ENCODE measurements at places on chromosomes 13 and 19.
A peak's percentile ranks its signal among the peaks of the same experiment; 100 is the strongest.

- DNase-seq = no peak
Observed at GRCh38 chr13:73290844-73291243, 232.0 kb downstream of the KLF5 start.

DNA sequence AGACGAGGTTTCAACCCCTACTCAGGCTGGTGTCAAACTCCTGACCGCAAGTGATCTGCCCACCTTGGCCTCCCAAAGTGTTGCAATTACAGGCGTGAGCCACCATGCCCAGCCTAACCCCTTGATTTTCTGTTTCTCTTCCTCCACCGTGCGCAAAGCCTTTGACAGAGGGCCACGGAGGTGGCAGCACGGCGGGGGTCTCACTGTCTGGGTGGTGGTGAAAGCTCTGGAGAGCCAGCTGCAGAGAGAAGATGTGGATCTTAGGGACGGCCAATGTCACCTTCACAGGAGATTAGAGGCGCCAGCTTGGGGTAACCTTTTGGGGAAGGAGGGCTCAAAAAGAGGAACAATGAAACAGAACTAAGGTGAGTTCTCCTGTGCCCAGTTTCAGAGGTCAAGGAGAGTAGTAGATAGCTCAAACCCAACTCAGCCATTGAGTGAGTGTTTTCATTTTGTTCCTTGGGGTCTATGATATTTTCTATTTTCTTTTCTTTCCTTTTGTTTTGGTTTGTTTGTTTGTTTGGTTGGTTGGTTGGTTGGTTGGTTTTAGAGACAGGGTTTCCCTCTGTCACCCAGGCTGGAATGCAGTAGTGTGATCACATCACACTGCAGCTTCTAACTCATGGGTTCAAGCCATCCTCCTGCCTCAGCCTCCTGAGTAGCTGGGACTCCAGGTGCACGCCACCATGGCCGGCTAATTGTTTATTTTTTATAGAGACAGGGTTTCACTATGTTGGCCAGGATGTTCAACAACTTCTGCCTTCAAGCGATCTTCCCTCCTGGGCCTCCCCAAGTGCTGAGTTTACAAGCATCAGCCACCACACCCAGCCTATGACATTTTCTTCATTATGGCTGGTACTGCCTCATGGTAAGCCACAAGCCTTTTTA, 37.7 kb downstream of the GPR42 start:
- no peak for DNase-seq

DNA sequence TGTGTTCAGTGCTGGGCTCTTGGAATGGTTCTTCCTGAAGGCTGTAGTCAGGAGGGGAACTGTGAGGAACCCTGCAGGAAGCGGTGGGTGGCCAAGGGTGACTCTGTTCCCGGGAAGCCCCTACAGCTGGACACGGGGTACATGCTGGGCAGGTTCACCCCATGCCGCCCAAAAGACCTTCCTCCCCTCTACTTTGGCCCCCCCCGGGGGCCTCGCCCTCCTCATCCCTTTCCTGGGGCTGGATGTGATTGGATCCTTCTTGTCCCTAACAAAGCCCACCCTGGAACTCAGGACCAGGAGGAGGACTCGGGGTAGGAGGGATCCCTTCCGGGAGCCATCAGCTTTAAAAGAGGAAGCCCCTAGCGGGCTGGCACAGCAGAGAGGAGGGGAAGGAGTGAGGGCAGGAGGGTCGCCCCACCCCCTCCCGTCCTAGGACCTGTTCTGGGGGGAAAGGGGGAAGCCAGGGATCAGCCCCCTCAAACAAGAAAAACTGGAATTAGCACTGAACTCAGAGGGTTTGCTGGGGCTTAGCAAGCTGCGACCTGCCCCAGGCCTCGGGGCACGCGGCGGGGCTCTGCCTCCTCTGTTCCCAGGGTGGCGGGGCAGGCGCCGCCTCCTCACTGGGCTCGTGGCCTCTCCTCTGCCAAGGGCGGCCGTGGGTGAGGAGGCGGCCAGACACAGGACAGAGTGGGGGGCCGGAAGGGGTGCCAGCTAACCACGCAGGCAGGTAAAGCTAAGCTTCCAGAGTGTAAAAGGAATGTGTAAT, 4.0 kb downstream of the CEBPA start:
- DNase-seq = no peak

GRCh38 chr19:510606-511100, 3.4 kb downstream of the TPGS1 start:
- DNase-seq = peak; percentile 96

DNA sequence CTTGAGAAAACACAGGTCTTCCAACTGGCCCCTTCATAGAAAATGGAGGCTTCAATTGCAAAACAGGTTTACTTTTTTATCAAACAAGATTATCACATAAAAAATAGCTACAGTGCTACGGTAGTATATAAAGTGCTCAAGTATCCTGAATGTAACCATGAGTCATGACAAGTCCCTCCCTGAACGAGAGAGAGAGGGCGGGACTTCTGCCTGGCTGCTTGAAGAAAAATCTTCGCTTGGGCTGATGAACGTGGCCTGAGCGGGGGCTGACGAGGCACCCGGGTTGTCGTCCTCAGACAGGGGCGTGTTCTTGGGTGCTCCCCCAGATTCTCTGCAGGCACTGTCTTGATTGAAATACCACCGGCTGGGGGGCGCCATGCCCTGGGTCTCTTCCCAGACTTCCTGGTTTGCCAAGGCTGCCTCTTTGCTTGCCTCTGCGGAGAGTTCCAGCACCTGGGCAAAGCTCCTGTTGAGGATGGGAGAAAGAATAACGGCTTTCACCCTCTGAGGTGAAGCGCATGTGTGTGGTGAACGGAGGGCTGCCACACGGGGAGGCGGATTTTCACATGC, 23.2 kb upstream of the CPAMD8 start:
- DNase-seq = no peak

GRCh38 chr19:1110809-1111640, 7.2 kb downstream of the GPX4 start:
- no peak for DNase-seq

GRCh38 chr13:63944911-63945310, 2529.3 kb upstream of the PCDH20 start:
- DNase-seq = no peak

- DNase-seq = no peak
Observed at GRCh38 chr13:21619633-21620220, 15.8 kb upstream of the MICU2 start.

DNA sequence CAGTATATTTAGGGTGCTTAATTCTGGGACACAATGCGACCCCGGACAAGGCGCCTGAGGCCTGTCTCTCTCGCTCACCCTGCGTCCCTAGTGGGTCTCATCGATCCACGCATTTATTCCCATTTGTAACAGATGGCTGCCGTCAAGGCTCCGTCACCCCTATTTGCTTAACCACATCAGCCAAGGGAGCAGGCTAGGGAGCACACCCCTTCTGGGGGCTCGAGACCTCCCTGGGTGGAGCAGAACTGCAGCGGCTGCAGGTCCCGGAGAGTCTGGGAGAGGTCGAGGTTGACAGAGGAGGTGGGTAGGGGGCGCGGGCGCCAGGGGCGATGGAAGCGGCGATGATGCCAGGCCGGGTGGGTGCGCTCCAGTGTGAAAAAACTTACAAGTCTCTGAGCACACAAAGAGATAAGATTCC, 507 bp downstream of the ALG5 start:
- peak; percentile 14 for DNase-seq

DNA sequence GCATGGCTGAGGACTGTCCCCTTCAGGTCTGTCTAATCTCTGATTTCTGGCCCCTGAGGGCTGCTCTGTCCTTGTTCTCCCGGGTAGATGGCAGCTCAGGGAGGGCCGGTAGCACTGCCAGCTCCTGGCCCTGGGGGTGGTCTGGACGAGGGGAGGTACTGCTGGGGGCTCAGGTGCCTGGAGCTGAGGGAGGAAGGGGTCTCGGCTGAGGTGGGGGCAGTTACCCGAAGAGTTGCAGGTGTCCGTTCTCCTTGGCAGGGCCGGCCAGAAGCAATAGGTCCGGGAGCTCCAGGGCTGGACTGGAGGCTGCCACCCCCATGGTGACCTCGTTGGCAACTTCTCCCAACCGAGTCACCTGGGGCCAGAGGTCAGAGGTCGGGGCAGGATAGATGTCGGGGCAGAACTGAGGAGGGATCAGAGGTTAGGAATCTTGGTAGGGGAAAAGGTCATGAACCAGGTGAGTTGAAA, 1.2 kb upstream of the EMC10 start:
- DNase-seq = no peak

DNA sequence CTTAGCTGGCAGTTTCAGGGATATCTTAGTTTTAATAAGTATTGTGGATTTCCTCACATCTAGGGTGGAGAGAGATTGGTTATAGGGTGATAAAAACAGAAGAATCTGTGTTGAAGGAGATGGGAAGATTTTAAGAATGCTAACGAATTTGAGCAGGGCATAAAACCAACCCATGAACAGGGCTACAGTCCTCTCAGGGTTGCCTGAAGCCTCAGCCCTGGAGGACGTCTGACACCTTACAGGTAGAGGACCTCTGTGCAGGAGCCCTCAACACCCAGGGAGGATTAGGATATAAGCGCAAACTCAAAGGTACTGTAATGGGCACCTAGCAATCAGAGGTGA, 461 bp upstream of the WASF3 start:
- DNase-seq = no peak

DNA sequence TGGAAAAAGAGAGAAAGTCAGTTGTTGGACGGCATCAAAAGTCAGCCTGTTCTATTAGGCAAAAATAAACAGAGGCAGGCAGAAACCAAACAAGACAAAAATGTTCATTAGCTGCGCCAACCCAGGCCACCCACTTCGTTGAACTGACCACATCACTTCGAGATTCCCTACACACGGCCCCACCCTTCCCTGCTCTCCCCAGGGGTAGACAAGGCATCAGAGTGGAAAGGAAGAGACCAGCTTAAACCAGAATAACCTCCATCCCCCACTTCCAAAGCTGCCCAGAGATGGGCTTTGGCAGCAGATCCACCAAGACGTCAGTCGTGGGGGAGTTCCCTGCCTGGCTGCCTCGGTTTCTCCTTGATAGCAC, 204.6 kb upstream of the TSHZ3 start:
- no peak for DNase-seq

GRCh38 chr13:48831248-48831647, 144.5 kb upstream of the FNDC3A start:
- no peak for DNase-seq

DNA sequence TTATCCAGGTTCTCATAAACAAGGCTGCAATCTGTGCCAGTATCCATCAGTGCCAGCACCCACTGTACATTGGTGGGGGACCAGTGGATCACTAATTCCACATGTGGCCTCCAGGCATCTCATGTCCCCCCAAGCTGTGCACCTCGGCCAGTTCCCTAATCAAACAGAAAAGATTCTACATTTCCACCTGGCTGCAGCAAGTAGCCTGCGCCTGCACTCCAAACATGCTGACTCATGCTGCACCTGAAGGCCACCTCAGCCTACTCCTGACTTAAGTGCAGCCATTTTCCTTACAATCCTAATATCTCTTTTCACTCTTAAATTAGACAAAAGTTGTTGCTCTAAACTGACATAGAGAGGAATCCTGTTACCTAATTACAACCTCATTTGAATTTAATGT, 729.4 kb upstream of the MIR17HG start:
- no peak for DNase-seq

DNA sequence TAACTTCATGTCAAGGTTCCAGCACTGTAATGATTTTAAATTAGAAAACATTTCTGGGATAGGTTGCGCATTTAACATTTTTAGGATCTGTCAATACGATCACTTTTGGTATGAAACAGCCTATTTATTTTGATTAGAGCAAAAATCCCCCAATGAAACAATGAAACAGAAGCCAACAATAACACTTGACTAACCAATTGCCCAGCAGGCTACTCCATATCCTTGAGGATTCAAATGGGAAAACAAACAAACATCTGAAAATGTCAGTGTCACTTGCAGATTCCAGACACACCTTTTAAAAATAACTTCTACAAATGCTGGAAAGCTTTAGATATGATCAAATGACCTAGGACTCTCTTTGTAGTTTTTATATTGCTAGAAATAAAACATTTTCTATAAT, 1412.5 kb upstream of the PRR20A start:
- DNase-seq = no peak

DNA sequence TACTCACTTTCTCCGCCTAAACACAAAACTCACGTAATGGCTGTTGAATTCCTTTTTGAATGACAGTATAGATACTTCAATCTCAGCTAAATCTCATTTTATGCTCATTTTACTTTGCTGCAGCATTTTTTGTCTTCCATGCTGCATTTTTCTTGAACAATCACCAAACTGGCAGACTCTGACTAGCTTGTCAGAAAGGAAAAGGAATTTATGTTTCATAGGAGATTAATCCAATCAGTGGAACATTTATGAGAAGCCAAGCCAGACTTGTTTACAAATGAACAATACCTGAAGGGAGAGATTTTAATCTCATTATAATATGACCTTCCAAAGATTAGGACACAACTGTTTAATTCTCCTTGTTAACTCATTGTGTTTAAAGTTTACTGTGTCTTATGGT, 1044.3 kb downstream of the DIAPH3 start:
- DNase-seq = no peak

- DNase-seq = no peak
Observed at GRCh38 chr13:80083081-80083852, 257.7 kb downstream of the SPRY2 start.

GRCh38 chr13:32407854-32408253, 20.1 kb downstream of the N4BP2L1 start:
- DNase-seq = peak; percentile 14

DNA sequence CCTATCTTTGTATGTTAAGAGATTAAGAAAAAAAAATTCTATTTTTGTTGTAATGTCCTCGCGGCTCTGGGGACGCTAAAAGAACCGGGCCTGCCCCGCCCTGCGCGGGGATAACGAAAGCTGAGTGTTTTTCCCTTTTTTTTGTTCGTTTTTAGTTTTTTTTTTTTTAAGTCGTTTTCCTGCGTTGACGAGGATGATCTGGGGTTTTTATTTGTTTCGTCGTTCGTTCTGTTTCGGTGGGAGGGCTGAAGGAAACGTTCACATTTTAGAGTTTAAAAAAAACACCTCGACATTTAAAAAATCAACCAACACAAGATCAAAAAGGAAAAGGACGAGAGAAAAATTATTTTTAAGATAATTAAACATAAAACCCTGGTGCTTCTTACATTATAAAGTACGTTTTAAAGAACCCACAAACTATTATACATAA, 5.6 kb downstream of the LYL1 start:
- no peak for DNase-seq

DNA sequence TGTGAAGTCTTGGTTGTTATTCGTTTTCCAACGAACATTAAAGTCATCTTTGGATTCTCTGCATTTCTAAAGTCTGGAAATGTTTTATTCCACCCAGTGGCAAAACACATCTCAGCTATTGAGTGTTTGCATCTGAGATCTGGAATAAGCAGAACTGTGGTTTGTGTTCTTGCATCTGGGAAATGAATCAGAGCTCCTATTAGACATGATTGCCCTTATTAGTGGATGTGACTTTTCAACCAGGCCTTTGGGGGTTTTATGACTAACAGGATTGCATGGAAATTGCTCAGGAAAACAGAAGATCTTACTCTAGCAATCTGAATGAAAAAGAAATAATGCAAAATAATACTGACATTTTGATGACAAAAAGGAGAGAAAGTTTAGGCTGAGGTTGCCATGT, 488.8 kb downstream of the IRS2 start:
- no peak for DNase-seq
